CD4-positive, alpha-beta T cell treated with Interleukin-17A for 1 hour (primary cell): ENCODE measurements at places on chromosomes 11 and 22.

DNA sequence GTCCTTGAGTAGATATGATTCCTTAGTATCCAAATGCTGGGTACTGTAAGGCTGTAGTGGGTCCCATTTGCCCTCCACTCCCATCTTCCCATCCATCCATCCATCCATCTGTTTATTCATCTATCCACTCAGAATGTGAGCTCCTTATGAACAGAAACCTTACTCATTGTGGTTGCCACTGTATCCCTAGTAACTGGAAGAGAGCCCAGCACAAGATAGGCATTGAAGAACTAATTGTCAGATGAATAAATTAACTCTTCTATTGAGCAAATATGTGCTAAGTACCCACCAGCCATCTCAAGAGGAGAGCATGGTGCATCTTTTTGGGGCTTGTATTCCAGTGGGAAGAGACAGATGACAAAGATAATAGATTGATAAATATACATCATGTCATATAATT is 86.4 kb upstream of the SEZ6L start:
- no peak for DNase-seq

- DNase-seq: no peak
Measured at GRCh38 chr11:1006762-1007161, 29.8 kb downstream of the MUC6 start.

GRCh38 chr11:34537636-34538035 is 24.0 kb upstream of the ELF5 start:
- DNase-seq: no peak

GRCh38 chr11:36741515-36741914 is 143.5 kb upstream of the RAG2 start:
- no peak for DNase-seq

DNA sequence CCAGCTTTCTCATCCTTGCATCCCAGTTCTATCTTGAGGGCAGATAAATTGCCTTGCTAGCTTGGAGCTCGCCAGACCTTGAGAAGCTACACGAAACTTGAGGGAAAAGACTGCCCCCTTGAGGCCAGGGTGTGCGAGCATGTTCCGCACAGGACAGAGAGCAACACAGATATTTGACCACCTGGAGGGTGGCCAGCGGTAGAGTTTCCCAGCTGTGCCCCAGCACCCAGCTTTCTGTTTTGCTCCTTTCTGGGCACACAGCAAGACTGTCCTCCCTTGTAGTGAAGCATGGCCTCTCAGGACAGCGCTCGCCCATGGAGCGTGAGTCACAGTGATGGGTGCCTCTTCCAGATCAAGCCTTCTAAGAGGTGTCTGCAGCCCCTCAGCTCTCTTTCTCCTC is 23.5 kb downstream of the SPATA19 start:
- DNase-seq: no peak

- DNase-seq: no peak
Measured at GRCh38 chr22:50225200-50225969, 19.4 kb downstream of the TUBGCP6 start.
